ENCODE measurements at places on chromosomes 7 and 10. TPM values are rescaled to one million over a fixed set of nuclear protein-coding genes. Genes with fewer than 3 reads are reported as not detected.

Gene GPR146
- 1.1 TPM for polyA plus RNA-seq

Gene ELMO1
- 6.8 TPM for polyA plus RNA-seq

Gene GRIFIN
- polyA plus RNA-seq: not detected

Gene ZNF655
- polyA plus RNA-seq: 48.9 TPM

Gene LFNG
- polyA plus RNA-seq: 15.4 TPM

Gene ANKRD22
- polyA plus RNA-seq: 8.5 TPM

Gene TMEM120A
- polyA plus RNA-seq: 99.6 TPM

Gene FAM185A
- 7.5 TPM for polyA plus RNA-seq

Gene LIPM
- 0.13 TPM for polyA plus RNA-seq

Gene TMEM196
- 0.09 TPM for polyA plus RNA-seq

Measured in small intestine (tissue), 16 donors.